ENCODE measurements at places on chromosomes 2 and 18.

GRCh38 chr2:215171151-215171550, 32.7 kb upstream of the ABCA12 start:
- DNase-seq = no peak

- DNase-seq = no peak
Observed at GRCh38 chr2:37934591-37935513, 9.8 kb downstream of the RMDN2 start.

GRCh38 chr2:192148241-192148619, 46.5 kb downstream of the TMEFF2 start:
- DNase-seq = no peak

GRCh38 chr2:28583899-28584553, 88.2 kb downstream of the PLB1 start:
- DNase-seq = peak; percentile 13

DNA sequence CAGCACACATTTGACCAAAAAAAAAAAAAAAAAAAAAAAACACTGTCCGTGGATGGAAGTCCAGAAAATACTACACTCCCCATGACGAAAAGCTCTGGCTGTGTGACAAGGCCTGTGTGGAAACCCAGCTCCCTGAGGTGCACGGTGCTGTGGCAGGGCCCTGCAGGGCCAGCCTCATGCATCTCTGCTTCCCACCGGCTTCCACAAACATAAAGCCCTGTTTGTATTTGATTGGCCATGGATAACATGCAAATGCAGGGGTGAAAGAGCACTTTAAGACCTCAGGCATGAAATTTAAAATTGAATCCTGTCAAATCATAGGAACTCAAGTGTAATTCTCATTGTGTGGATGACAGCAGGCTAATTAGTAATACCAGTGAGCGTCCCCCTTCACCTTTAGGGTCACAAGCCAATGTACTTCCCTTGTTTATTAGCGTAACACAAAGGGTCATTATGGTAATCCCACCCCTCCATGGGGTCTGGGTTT, 757.2 kb downstream of the GALR1 start:
- no peak for DNase-seq

- no peak for DNase-seq
Observed at GRCh38 chr18:10093445-10093844, 179.6 kb downstream of the VAPA start.

- no peak for DNase-seq
Observed at GRCh38 chr18:7034924-7035323, 82.7 kb downstream of the LAMA1 start.

GRCh38 chr18:26225022-26225693, 1.1 kb upstream of the TAF4B start:
- no peak for DNase-seq
